ENCODE measurements at places on chromosomes 4 and X.
A peak's percentile ranks its signal among the peaks of the same experiment; 100 is the strongest.

DNA sequence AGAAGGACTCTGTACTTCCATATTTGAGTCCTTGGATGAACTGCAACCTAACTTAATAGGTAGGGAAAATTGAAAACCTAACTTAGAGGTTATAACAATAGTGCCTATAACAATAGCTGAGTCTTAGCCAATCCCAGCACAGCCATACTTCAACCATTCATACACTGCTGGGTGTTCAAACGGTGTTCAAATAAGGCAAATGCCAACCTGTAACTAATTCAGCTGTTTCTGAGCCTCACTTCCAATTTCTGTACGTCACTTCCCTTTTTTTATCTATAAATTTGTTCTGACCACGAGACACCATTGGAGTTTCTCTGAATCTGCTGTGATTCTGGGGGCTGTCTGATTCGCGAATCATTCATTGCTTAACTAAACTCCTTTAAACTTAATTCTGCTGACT, 9.6 kb upstream of the GRSF1 start:
- DNase-seq, result no peak

DNA sequence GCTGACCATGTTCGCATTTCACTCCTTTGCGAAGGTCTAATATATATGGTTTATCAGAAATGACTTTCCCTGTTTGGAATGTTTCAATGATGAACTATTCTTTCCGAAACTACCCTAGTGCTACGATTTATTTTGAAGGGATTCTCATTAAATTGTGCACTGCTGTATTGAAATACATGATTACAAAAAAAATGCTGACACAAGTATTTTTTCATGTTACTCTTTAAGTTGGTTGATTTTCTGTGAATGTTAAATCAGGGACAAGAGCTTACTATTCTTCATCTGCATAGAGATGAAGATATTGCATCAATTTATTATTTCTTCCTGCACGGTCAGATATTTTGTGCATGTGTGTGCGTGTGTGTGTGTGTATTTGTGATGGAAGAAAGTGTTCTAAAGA, 731.5 kb upstream of the AGA start:
- DNase-seq, result no peak

DNA sequence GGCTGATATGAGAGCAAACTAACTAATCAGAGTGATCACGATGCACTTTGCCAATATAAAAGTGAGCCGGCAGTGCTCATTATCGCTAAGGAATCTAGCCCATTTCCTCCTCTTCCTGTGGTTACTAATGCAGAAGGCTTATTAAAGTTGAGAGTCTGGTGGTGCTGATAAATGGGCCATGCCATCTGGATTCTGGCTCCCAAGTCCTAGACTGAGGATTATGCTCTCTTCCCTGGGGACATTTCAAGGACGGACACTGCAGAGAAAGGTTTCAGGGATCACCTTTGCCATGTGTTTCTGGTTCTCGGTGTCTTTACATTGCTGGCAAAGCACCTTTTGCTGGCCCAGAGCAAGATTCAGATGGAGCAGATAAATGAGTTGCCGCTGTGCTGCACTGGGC, 85.3 kb downstream of the RTL5 start:
- no peak for DNase-seq

GRCh38 chr4:56701161-56701480, 20.0 kb upstream of the HOPX start:
- no peak for DNase-seq

DNA sequence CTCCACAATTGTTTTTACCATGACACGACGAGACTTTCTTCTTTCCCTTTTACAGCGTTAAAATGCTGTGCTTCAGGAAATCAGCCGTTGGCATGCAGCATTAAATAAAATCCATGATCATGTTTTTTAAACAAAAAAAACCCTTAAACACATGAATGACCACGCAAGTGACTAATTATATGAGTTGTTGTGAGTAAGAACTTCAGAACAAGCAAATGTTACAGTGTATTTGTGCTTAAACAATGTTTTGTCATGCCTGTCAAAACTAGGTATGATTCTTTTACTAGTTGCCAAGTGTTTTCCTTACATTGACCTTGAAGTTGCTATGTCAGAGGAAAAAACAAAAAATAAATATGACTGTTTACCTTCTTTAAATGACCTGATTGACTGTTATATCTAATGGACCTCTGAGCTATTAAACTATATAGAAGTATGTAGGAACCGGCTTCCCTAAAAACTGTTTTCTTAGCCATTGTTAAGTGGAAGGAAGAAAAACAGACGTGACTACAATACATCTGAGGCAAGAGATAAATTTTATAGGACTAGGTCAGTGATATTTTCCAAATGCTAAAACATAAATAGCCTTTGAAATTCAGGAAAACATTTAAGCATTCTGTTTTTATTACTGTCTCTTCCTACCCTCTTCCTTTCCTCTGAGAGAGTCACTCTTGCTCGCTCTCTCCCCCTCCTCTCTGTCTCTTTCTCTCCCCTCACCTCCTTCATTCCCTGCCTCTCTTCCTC, 197.1 kb downstream of the PALLD start:
- DNase-seq, result no peak

- no peak for DNase-seq
These were observed 76.3 kb downstream of the SYNPO2 start for GRCh38 chr4:118964891-118965411.

- no peak for DNase-seq
These were observed 2.8 kb downstream of the SH3D19 start for GRCh38 chr4:151322570-151322969.

GRCh38 chrX:55796496-55796895, 78.9 kb downstream of the RRAGB start:
- DNase-seq, result no peak

GRCh38 chr4:108620101-108620932, at the start of gene RPL34:
Gene RPL34 (plus strand): TSS chr4:108620576. CDS start chr4:108621960, 1,384 bp downstream.
- DNase-seq, result peak; percentile 73

- no peak for DNase-seq
These were observed 28.8 kb downstream of the AMELX start for GRCh38 chrX:11321986-11322385.

Measured in NCI-H187 (cell line).